ENCODE measurements at places on chromosomes 11 and 22.

DNA sequence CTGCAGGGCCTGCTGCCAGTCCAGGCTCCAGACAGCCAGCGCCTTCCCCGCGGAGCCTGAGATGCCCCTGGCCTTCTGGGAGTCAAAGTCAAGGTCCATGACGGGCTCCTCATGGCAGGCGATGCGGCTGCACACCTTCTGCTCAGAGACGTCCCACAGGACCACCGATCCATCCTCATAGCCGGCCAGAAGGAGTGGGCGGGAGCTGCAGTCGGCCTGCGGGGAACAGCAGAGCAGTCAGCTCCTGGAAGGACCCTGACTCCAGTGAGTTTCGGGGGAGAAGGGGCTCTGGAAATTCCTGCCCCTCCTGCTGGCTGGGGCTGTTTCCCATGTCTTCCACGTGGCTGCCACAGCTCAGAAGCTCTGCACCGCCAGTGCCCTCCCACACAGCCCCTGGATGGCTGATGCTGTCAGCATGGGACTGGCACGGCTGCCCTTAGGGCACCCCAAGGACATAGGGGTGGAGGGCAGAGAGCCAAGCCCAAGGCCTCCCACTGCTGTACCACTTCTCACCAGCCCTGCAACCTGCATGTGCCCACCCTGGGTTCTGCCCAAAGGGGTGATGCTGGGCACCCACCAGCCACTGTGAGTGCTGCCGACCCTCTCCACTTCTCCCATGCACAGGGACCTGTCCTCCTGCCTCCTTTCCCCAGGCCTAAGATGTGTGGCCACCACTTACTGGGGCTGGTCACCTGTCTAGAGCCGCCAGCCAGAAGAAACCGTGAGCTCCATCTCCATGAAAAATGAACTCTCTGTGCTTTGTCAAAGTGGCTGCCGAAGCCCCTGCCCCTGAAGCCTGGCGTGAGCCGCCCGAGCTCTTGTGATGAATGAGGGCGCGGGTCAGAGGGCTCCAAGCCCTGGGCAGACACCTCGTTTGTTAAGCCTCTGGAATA, 41.7 kb downstream of the TBX1 start:
- no peak for DNase-seq

- DNase-seq = no peak
Measured at GRCh38 chr11:113885897-113886296, 10.5 kb upstream of the USP28 start.

DNA sequence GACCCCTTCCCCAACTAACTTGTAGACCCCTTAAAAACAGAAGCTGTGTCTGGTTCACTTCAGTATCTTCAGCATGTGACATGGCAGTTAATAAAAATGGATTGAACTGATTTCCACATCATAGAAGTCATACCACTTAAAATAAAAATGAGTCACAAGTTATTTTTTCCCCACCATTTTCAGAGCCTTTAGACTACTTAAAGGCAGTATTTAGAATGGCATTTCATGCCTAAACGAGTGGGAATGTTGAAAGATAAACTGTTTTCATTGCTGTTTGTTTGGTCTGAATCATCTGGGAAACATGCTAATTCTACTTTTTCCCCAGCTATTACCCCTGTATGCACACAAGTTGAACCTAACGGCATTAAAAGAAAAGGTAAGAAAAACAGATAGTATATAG, 324.0 kb downstream of the RAB38 start:
- no peak for DNase-seq

DNA sequence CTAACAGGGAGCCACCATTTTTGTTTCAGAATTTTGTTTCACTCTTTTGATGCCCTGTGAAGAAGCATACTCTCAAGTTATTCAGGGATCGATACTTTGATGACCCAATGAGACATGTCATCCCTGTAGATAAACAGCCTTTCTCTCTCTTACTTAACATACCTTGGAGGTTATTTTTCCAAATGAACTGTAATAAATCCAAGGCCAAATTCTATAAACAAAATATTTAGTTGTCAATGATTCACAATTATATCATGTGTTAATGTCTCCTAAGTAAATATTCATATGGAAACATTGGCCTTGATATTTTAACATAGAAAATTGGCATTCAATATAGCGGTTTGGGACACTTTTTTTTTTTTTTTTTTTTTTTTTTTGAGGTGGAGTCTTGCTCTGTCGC, 97.5 kb downstream of the LUZP2 start:
- no peak for DNase-seq

DNA sequence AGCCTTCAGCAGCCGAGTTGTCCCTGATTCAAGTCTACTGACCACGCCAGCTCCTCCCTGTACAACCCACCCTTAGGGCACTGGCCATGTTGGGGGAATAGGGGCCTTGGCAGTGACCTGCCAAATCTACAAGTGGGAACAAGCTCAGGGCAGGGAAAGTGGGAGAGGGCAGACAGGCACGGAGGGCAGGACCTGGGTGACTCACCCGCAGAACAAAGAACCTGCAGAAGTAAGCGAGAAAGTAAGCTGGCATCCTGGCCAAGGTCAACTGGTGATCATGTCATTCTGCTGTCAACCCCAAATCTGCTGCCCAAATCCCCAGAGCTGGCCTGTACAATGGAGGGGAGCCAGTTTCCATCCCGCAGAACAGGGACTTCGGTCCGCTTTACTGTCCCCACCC, 7.9 kb upstream of the SCGB1A1 start:
- no peak for DNase-seq

All from activated T-helper 9 cell treated with anti-CD3 and anti-CD28 coated beads, Interleukin-2, amount 50 U/mL, for 16 hours (primary cell).